ENCODE measurements at places on chromosomes 4 and X.

DNA sequence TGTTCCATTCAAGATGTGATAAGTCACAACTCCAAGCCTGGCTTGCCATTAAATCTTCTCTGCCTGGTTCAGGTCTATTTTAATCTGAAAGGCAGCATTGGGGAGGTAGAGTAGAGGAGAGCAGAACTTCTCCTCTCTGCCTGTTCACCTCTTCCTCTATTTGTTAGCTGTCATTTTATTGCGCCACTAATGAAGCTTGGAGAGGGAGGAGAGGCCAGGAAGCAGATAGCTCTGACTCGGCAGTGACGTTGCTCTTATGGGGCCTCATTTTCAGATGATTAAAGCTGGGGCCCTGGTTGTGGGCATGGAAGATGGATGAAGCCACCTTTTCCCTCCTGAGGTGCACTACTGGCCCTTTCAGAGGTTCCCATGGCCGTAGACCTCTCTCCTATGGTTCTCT lies 207.3 kb downstream of the MID1IP1 start:
- no peak overlapping the region for H3K27ac ChIP-seq
- H3K36me3 ChIP-seq: no peaks in the 10 kb centered on the region
- H3K27me3 ChIP-seq: no peaks in the 10 kb centered on the region
- no peak for DNase-seq

GRCh38 chr4:170214731-170215130 lies 125.0 kb upstream of the AADAT start:
- H3K27ac ChIP-seq: no peak overlapping the region
- H3K27me3 ChIP-seq: no peaks in the 10 kb centered on the region
- no peaks in the 10 kb centered on the region for H3K4me1 ChIP-seq
- no peak overlapping the region for H3K4me3 ChIP-seq

DNA sequence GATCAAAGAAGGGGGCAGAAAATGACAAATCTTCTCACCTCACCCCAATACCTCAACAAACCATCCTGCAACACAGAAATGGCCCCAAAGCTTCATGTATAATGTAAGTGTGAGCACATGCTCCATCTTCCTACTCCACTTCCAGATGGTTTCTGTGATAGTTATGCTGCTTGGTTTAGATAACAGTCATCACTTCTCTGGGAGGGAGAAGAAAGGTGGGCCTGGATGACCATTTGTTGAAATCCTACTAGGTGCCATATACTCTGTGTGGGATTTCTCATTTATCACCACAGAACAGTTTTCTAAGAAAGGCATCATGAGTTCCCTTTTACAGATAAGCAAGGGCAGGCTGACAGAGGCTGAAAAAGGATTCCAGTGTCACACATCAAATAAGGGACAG lies 31.3 kb upstream of the NXF3 start:
- no peaks in the 10 kb centered on the region for H3K36me3 ChIP-seq
- no peak overlapping the region for H3K4me3 ChIP-seq
- no peaks in the 10 kb centered on the region for H3K4me1 ChIP-seq
- no peaks in the 10 kb centered on the region for H3K27me3 ChIP-seq
- no peak for DNase-seq

GRCh38 chr4:147284935-147285334 lies 196.0 kb upstream of the EDNRA start:
- H3K27ac ChIP-seq: no peak overlapping the region
- H3K4me3 ChIP-seq: no peak overlapping the region
- H3K27me3 ChIP-seq: no peaks in the 10 kb centered on the region

- DNase-seq: no peak
- no peak overlapping the region for H3K4me3 ChIP-seq
- H3K36me3 ChIP-seq: no peaks in the 10 kb centered on the region
- no peak overlapping the region for H3K27ac ChIP-seq
- no peaks in the 10 kb centered on the region for H3K27me3 ChIP-seq
- no peaks in the 10 kb centered on the region for H3K4me1 ChIP-seq
Measured at GRCh38 chr4:39375478-39375877, 9.3 kb upstream of the RFC1 start.

DNA sequence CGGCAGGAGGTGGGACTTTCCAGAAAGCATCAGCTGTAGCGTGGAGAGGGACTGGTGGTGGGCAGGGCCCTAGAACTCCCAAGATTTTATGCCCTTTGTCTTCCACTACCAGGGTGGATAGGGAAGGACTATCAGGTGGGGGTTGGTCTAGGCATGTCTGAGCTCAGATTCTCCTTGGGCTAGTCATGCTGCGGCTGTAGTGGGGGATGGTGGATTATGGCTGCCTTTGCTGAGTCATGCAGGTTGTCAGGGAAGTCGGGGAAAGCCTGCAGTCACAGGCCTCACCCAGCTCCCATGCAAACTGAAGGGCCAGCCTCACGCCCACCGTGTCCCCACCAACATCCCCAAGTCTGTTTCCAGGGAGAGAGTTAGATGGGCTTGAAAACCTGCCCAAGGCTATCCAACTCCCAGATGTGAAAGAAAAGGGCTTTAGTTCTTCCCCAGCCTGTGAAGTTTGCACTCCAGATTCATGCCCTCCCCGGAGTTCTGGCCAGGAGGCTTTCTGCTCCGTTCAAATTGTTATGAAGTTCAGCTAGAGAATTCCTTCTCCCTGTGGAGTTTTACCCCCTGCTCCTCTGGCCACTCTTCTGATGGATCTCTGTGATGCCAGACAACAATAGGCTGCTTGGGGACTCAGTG lies 13.4 kb upstream of the MEPE start:
- H3K27me3 ChIP-seq: no peaks in the 10 kb centered on the region
- no peaks in the 10 kb centered on the region for H3K36me3 ChIP-seq
- DNase-seq: no peak

DNA sequence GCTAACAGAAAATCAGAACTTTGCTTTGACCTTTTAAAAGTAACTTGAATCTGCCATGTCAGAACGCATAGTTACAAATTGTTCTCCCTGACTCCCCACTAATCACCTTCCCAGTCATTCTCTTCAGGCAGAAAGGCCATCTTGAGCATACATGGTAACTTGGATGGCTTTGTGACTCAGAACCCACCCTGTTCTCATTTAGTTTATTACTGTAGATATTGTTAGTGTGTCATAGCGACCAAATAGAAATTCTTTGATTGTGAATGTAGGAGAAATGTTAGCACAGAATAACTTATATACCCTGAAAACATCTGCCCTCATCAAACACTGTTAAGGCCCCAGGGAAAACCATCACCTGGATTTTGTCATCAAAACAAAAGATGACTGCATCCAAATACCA lies 382.0 kb downstream of the MAGEB5 start:
- H3K36me3 ChIP-seq: no peaks in the 10 kb centered on the region
- H3K27ac ChIP-seq: no peak overlapping the region
- H3K4me3 ChIP-seq: no peak overlapping the region
- DNase-seq: no peak
- no peaks in the 10 kb centered on the region for H3K27me3 ChIP-seq
- no peaks in the 10 kb centered on the region for H3K4me1 ChIP-seq

GRCh38 chr4:102444752-102445151 lies 56.4 kb upstream of the NFKB1 start:
- DNase-seq: no peak
- H3K36me3 ChIP-seq: no peaks in the 10 kb centered on the region
- H3K27ac ChIP-seq: no peak overlapping the region
- H3K27me3 ChIP-seq: no peaks in the 10 kb centered on the region
- H3K4me1 ChIP-seq: peaks cover 4% of the 10 kb centered on the region
- no peak overlapping the region for H3K4me3 ChIP-seq

Measured in vagina (tissue), 2 donors.